ENCODE measurements at places on chromosomes 3 and 15.

DNA sequence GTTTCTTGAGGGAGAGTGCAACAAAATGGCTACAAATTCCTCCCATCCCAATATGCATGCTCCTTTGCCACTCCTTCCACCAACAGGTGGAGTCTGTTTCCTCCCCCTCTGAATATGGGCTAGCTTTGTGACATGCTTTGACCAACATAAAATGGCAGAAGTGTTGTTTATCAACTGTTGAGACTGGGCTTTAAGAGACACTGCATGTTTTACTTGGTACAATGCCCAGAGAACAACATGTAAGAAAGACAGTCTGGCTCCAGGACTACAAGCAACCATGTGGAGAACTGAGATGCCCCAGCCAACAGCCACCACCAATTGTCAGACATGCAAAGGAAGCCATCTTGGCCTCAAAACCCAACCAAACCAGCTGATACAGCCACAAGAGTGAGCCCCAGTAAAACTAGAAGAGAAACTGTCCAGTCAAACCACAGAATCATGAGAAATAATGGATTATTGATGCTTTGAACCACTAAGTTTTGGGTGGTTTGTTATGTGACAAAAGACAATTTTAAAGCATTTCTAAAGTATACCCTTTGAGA lies 40.5 kb downstream of the NUDT16 start:
- DNase-seq = no peak

DNA sequence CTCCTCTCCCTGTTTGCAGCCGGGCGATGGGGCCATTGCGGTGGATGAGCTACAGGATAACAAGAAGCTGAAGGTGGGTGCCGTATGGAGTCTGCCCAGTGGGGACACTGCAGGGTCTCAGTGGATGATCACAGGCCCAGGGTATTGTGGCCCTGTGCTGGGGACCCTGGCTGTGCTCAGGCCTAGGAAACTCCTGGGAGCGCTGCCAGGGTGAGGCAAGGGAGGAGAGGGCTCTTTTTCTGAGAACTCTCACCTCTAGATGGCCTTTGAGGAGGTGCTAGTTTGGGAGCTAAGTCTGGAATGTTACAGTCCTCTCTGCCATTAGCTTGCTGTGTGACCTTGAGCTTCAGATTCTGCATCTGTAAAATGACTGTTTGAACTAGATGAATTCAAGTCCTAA lies 16.4 kb downstream of the SLC24A1 start:
- DNase-seq = no peak

DNA sequence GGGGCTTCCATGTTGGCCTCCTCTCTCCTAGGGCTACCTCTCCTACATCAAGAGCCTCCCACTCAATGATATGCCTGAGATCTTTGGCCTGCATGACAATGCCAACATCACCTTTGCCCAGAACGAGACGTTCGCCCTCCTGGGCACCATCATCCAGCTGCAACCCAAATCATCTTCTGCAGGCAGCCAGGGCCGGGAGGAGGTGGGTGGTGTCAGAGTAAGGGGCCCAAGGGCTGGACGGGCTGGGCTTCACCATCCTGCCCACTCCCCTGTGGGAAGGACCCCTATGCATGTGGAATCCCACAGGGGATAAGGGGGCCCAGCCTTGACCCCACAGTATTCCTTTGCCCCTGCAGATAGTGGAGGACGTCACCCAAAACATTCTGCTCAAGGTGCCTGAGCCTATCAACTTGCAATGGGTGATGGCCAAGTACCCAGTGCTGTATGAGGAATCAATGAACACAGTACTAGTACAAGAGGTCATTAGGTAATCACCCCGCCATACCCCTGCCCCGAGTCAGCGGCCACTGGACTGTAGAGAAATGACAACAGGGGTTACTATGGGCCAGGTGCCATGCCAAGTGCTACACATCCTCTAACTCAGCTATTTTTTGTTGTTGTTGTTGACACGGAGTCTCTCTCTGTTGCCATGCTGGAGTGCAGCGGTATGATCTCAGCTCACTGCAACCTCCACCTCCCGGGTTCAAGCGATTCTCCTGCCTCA lies 47.1 kb downstream of the SEMA3G start:
- no peak for DNase-seq

GRCh38 chr15:40046721-40047414 lies 7.9 kb upstream of the SRP14 start:
- no peak for DNase-seq

GRCh38 chr15:69082021-69082502 lies 67.6 kb downstream of the NOX5 start:
- DNase-seq = no peak

DNA sequence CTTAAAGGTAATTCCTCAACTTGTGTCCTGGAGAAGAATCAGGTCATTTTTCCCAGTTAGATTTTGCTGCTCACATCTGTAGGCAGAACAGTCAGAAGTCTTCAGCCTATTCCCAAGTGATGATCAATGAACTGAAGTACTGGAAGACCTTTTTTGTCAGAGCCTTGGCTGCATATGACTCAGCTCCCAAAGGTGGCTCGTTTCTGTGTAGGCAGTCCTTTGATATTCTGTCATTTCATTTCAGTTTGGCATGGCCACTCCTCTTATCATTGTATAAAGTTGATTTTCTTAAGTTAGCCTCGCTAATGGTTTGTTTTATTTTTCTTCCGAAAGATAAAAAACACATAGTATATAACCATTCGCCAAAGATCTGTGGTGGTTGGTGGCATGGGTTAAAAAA lies 90.7 kb downstream of the KLHL25 start:
- no peak for DNase-seq

DNA sequence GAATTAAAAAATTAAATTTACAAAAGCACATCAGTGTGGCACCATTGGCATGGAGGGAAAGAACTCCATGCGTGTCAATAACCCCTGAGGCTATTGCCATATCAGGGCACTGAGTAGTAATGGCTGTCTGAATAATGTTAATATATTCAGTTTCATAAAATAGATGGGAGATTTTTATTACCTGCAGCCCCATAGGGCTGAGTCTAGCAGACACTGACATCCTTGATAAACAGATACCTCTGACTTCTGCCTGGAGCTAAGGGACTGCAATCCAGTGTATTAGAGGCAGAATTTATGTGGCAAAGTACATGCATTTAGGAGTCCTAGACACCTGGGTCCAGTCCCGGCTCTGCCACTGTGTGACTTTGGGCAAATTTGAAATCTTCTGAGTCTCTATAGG lies 38.8 kb upstream of the SV2B start:
- no peak for DNase-seq

All from transverse colon (tissue), 4 donors.